Body of pancreas (tissue), 4 donors: ENCODE measurements at places on chromosomes 6 and 20.
A peak's percentile ranks its signal among the peaks of the same experiment; 100 is the strongest.

DNA sequence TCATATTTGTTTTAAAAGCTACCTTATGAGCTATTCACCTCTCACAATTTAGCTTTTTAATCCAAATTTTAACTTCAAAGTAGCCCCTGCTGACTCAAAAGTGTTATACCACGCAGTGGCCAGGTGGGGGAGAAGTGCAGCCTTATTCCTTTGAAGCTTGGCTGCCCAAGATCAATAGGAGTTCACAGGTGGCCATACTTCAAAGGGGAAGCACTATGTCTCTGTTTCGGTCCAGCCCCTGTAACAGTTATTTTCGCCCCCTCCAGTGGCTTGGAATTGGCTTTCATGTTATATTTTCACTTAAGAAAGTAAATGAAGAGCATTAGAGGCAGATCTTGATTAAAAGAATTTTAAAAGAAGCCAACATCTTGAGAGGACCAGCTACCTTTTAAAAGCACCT is 608.4 kb downstream of the EPHA7 start:
- peak; percentile 41 for DNase-seq

DNA sequence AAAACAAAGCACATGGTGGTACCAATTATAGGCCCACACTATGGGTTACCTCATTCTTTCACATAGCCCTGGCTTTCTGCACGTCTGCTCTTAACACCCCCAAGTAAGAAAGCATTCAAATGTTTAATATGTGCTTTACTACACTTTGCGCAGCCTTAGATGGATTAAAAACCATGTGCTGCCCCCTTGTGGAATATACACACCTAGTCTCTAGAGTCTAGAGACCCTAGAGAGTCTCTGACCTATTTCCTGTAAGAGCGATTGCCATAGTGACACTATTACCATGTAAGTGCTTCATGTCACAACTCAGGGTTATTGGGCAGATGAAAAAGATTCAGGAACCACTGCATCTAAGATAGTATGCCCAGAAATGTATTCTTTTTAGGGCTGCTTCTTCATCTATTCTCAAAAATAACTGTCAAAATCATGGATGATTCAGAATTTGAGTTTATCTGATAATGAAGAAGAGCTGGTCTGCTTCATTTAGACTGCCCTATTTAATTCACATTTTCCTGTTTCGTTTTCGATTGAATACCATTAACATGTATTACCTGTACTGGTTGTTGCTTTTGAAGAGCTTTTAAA is 186.3 kb downstream of the ADGB start:
- peak; percentile 35 for DNase-seq

GRCh38 chr6:154719854-154720253 is 13.4 kb upstream of the SCAF8 start:
- no peak for DNase-seq

GRCh38 chr6:154572556-154572955 is 62.1 kb upstream of the CNKSR3 start:
- no peak for DNase-seq

DNA sequence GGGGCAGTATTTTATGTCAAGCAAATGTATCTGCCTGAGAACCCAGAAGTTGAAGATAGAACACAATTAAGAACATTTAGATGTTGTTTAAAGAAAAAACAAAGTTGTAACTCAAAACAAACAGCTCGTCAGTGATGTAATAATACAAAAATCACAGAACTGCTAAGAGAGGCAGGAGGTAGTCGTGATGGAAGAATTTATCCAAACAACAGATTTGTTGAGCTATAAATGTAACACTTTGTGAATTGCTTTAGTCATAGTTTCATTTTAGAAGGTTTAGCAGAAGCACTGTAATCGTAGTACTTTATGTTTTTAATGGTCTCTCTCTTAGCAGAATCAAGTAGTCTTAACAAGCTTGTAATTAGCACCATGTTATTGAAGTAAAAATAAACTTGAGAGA is 73.6 kb downstream of the SCAF8 start:
- DNase-seq: no peak

- no peak for DNase-seq
Observed at GRCh38 chr6:166720856-166721255, 93.8 kb upstream of the RPS6KA2 start.

- peak; percentile 84 for DNase-seq
Observed at GRCh38 chr6:42898891-42899361, 16.9 kb upstream of the PTCRA start.

GRCh38 chr6:37060195-37060559 is 54.7 kb downstream of the FGD2 start:
- no peak for DNase-seq

- DNase-seq: no peak
Observed at GRCh38 chr6:141401168-141401567, 731.6 kb upstream of the GJE1 start.

GRCh38 chr20:50032955-50033666 is 50.3 kb downstream of the SNAI1 start:
- no peak for DNase-seq

DNA sequence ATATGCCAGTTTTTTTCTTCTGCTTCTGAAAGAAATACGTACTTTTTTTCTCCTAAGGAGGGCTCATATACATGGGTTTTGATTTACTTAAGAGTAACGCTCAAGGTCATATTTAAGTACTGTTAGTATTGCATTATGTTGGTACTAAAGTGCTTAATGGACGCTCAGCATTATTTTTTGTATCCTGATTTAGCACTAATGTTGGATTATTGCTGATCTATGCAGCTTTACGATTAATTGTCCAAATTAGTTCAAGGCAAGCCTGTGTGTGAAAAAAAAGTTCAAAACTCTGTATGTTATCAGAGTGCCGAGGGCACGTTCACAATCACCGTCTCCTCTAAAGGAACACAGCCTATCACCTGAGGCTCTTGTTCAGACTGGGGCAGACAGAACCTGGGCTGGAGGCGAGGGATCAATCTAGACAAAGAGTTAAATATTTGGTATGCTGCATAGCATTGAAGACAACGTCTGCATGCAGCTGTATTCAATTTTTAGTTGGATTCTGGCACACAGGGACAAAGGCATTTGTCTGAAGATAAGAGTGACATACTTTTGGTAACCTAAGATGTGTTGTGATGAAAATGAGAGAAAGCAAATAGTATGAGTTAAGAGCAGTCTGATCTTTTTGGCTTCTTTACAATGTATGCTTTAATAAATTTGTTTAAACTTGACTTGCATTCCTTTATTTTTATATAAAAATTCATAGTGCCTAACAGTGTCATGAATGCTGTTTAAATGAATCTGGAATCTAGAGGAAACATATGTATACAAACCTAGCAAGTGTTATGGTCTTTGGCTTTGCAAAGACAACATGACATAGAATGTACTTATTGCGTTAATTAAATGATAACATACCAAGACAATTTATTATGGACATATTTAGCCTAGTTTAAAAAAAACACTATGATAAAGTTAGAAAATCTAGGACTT is 341.2 kb downstream of the SAMD5 start:
- no peak for DNase-seq

DNA sequence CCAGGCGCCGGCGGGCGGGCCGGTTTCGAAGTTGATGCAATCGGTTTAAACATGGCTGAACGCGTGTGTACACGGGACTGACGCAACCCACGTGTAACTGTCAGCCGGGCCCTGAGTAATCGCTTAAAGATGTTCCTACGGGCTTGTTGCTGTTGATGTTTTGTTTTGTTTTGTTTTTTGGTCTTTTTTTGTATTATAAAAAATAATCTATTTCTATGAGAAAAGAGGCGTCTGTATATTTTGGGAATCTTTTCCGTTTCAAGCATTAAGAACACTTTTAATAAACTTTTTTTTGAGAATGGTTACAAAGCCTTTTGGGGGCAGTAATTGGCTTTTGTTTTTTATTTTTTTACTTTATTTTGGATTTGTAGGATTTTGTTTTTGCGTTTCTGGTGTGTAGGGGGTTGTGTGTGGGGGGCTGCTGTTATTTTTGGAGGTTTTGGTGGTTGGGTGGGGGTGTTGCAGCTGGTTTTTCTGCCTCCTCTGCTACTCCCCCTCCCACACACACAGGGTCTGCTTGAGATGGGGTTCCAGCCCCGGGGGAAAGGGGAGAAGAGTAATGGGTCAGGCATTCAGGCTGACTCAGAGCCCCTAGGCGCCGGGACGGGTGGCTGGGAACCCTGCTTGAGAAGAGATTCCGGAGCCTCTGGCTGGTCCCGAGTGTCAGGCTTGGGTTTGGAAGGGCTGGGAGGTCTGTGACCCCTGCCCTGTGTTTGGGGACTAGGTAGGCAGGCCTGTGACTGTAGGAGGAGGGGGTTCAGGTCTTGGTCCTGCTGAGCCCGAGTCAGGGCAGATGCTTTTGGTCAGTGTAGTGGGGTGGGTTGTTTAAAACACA is 2.0 kb downstream of the CEBPB start:
- peak; percentile 92 for DNase-seq
